ENCODE measurements at places on chromosomes 11 and 22.

GRCh38 chr11:75606099-75606498, 44.0 kb downstream of the SERPINH1 start:
- no peak for DNase-seq

GRCh38 chr22:46416891-46417580, 81.5 kb downstream of the TRMU start:
- peak; percentile 64 for DNase-seq

DNA sequence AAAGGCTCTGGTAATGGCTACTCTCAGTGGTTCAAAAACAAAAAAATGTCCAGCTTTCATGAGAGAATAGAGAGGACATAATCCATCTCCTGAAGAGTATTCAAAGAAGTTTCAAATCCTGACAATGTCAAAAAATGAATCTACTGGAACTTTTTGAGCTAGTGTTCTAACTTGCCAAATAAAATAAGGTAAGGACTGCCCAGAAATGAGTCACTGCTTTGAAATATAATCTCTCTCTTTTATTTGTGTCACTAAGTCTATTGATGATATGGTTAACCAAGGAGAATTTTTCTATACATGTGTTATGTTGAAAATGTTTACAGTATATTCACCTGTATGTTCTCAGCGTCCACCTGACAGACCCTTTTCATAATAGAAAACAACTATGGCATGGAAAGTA, 3.4 kb downstream of the GUCY1A2 start:
- DNase-seq = peak; percentile 23

DNA sequence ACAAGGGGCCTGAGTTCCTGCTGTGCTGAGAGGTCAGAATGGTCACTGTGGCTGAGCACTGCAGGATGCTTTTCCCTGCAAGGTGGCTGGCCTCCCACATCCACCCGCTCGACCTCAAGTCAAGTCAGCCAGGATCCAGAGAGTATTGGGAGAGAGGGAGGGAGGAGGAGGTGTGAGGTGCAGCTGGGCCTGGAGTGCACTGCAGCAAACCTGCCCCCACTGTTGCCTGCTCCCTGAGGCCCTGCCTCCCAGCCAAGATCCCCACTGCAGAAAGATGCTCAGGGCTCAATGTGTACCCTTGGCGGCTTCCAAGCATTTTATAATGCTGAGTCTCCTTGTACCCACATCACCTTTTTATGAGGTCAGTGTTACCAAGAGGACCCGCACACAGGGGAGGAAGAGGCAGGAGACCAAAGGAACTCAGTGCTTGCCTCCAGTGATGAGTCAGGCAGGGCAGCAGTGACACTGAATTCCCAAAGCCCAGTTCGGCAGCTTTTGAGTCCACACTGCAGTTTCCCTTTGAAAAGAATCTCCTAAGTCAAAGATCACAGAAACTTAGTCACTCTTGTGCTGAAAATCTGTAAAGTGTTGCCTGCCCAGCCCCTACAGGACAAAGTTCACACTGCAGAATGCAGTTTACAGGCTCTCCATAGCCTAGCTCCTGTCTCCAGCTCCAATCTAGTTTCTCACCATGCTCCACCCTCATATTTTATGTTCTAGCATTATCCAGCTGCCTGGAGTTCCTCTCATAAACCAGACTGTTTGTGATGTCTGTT, 3.1 kb downstream of the ENDOD1 start:
- peak; percentile 49 for DNase-seq

DNA sequence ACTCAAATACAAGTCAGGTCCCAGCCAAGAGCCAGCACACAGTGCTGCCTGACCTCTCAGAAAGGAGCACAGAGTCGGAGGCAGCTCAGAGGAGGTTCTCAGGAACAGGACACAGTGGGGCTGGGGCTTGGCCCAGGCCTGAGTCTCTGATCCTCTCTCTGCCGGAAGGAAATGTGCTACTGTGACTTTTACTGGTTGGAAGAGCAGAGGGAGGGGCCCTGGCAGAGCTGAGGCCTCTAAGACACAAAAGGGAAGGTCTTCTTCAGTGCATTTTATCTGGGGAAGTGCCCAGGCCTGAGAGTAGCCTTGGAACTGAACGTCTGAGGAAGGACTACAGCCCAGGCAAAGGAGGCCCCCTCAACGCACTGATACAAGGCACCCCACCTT, 16.2 kb upstream of the CASTOR1 start:
- no peak for DNase-seq

GRCh38 chr11:102295045-102295444, 22.2 kb upstream of the BIRC3 start:
- DNase-seq = no peak

DNA sequence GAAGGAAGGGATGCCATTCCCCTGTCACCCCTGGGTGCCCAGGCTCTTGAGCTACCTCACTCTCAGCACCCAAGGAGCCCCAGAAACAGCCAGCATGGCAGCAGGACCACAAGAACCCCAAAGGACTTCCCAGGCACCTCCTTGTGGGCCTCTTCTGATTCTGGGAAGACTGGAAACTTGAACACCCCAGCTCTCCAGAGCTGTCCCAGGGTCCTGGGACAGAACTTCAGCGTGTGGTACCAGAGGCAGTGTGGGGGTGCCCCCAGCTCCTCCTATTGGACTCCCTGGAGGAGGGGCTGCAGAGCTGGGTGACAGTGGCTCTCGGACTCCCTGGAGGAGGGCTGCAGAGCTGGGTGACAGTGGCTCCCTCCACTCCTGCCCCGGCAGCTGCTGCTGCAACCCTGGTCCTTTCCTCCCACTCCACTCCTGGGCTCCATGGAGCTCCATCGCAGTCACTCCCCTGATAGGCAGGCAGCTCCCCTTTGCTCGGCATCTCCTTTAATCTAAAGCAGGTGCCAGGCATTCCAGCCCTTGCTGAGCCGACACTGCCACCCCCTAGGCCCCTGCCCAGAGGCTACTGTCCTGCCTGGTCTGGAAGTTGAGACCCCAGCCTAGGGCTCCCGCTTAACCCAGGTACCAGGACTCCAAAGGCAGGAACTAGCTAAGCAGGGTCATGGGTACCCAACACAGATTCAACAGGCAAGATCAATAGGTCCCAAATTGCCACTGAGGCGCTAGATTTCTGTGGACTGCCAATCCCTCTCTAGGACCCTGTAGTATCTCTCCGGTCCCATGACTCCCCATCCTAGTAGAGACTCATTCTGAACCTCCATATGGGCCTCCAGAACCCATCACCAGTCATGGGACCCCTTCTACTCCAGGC, 2.7 kb downstream of the BCL9L start:
- no peak for DNase-seq

GRCh38 chr11:87061766-87062165, 24.0 kb downstream of the TMEM135 start:
- DNase-seq = no peak

- DNase-seq = no peak
Measured at GRCh38 chr11:62010935-62011528, 43.6 kb upstream of the FTH1 start.

- no peak for DNase-seq
Measured at GRCh38 chr11:76706667-76707066, 36.1 kb upstream of the LRRC32 start.

- no peak for DNase-seq
Measured at GRCh38 chr11:35826006-35826405, 117.9 kb upstream of the LDLRAD3 start.

- no peak for DNase-seq
Measured at GRCh38 chr11:83437939-83438338, 151.8 kb upstream of the CCDC90B start.

GRCh38 chr11:121448431-121448941, 3.6 kb upstream of the SORL1 start:
- no peak for DNase-seq

- DNase-seq = no peak
Measured at GRCh38 chr22:50441428-50441993, 33.3 kb downstream of the SBF1 start.

GRCh38 chr11:44813401-44813800, 86.6 kb downstream of the TSPAN18 start:
- no peak for DNase-seq

GRCh38 chr11:59358020-59358419, 675 bp upstream of the OR5AN1 start:
- no peak for DNase-seq

- DNase-seq = no peak
Measured at GRCh38 chr11:101061606-101062005, 68.0 kb downstream of the PGR start.

DNA sequence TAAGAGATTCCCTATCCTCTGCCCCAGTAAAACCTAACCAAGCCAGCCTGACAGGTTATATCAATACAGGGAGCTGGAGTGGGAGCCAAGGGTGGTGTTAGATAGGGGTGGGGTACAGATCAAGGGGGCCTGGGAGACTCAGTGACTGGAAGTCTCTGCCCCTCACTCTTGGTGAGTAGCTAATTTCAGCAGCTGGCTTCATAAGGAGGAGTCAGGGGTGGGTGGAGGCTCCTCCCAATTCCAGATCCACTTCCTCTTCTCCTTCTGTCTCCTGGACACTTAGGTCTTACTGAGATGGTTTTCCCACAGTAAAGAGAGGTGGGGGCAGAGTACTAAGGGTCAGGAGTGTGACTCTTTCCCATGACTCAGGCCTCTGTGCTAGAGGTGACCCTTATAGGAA, 1.1 kb upstream of the VSIG2 start:
- no peak for DNase-seq

- no peak for DNase-seq
Measured at GRCh38 chr22:33798401-33798800, 121.9 kb downstream of the LARGE1 start.

GRCh38 chr11:62433904-62434276, 15.1 kb downstream of the SCGB1A1 start:
- DNase-seq = no peak

DNA sequence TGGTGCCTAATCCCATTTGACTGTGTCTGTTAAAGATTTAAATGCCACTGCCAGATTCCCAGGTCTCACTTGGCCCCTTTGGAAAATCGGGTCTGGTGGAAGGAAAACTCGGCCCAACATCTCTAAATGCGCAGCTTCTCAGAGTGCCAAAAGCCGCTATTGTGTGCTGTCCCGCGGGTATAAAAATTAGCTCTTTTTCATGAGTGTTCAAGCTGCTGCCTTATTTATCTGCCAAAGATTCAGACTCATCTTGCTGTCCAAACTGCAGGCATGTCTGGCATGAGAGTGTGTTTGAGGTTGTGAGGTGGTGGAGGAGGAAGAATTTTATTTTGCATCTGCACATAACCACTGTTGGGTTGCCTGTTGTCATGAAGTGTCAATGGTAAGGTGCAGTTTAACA, 91.4 kb downstream of the NELL1 start:
- DNase-seq = no peak

GRCh38 chr11:122007601-122008071, 108.4 kb downstream of the BLID start:
- DNase-seq = peak; percentile 35

- DNase-seq = peak; percentile 59
Measured at GRCh38 chr22:30426388-30427353, 1.1 kb downstream of the MTFP1 start.

DNA sequence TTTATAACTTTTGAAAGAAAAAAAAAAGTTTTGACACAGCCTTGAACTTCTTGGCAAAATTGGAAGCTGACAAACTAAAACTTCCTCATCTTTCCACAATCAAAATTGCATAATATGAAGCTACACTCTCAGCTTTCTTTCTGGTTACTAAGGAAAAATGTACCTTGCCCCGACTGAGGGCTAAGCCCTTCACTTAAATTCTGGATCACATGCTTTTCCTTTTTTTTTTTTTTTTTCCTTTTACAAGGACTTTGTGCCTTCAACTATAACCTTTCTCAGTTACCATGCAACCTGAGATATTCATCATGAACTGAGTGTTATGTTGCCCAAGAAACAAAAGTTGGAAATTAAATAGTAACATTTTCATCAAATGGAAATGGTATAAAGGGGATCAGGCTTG, 188.5 kb upstream of the CARD18 start:
- no peak for DNase-seq

- DNase-seq = no peak
Measured at GRCh38 chr11:34623463-34623862, 2.6 kb downstream of the EHF start.

All from fibroblast of skin of abdomen (primary cell).